ENCODE measurements at places on chromosomes 2 and 18. TPM values are rescaled to one million over a fixed set of nuclear protein-coding genes. Genes with fewer than 3 reads are reported as not detected.

The CCDC138 gene
- 6.4 TPM for total RNA-seq

DNA sequence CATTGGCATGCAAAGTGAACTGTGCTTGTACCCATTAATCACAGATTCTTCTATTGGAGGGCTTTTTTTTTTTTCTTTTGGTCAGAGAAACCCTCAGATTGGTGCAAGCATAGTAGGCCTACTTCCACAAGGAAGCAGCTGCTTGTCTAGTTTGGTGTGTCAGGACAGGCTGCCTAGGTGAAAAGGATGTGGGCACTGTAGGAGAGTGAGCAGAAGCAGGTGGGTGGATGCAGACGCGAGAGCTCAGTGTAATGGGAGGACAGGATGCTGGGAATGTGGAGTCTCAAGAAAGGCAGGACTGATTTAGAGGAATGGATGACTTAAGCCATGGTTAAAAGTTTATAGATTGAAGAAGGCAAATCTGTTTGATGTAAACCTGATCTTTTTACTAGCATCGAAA is 3.1 kb downstream of the ELP2 start:
- no peak for DNase-seq

DNA sequence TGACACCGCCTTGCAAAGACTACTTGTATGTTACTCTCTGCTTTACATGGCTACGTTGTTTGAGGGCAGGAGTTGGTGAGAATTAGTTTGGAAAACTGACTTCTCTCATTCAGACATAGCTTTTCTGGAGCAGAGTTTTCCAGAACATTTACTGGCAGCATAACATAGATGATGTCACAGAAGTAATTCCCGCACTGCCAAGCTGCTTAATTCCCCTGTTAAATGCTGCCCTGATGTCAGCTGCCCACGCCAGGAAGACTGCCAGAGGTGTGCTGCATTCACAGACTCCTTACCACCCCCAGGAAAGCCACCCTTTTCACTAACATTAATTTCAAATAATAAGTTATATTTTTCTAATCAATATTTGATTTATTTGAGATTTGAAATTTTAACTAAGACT is 24.7 kb upstream of the PTPN2 start:
- DNase-seq: no peak

DNA sequence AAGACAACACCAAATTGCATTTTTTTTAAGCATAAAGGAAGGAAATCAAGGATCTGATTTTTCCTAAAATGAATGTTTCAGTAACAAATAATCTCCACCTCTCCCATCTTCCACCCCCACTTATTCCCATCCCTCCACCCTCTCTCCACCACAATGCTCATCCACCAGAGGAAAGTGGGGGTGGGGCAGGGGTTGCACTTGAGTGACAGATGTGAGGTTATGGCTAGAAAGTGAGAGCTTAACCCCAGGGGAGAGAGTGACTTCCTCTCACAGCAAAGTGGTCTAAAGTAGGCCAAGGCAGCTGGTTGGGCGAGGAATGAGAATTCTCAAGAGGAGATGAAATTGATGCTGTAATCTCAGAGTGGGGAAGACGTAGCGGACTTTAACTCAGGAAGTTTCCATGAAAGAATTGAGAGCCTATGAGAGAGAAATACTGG is 104.7 kb downstream of the HNRNPLL start:
- no peak for DNase-seq

- peak; percentile 94 for DNase-seq
Observed at GRCh38 chr2:102107741-102108070, 34.8 kb upstream of the IL1R1 start.

The ATP6V1C2 gene
- total RNA-seq: 0.05 TPM

- DNase-seq: peak; percentile 89
Observed at GRCh38 chr2:120237491-120237902, 14.3 kb upstream of the TMEM185B start.

GRCh38 chr2:100411841-100412292 is 5.6 kb downstream of the CHST10 start:
- DNase-seq: no peak

- no peak for DNase-seq
Observed at GRCh38 chr2:43054367-43054766, 172.0 kb downstream of the ZFP36L2 start.

DNA sequence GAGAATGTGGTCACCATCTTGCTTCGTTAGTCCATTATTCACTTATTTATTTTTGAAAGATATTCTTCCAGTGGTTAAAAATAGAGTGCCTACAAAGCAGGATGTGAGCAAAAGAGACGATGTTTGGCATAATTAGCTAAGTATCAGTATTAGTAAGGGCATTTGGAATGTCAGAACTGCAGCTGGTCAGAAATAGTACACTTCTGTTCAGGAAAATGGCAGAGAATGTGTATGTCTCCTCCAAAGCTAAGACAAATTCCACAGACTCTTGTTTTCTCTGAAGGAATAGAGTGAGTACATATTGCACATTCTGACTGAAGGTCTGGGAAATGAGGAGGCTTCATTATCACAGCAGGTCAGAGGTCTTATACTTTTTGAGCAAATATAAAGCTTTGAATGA is 209.0 kb downstream of the L3MBTL4 start:
- DNase-seq: no peak
